ENCODE measurements at places on chromosomes 5 and 9.
A peak's percentile ranks its signal among the peaks of the same experiment; 100 is the strongest.

GRCh38 chr5:1282131-1282992, 12.5 kb downstream of the TERT start:
- DNase-seq, result no peak

GRCh38 chr5:110751902-110752762, 13.3 kb downstream of the SLC25A46 start:
- DNase-seq, result no peak

DNA sequence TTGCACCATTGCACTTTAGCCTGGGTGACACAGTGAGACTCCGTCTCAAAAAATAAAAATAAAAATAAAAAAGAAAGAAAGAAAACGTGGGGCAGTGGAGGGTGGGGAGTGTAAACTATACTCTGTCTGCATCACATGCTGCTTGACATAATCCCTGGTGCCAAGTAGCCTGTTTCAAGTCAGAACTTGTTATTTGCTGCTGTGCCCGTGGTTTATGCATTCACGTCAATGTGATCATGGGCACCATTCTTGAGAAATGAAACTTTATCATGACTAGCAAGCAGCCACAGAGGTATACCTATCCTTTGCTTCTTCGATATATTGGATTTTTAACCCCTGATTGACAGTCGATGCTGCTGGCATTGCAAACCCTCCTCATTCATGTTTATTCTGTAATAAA, 4.1 kb upstream of the SMU1 start:
- DNase-seq, result no peak

DNA sequence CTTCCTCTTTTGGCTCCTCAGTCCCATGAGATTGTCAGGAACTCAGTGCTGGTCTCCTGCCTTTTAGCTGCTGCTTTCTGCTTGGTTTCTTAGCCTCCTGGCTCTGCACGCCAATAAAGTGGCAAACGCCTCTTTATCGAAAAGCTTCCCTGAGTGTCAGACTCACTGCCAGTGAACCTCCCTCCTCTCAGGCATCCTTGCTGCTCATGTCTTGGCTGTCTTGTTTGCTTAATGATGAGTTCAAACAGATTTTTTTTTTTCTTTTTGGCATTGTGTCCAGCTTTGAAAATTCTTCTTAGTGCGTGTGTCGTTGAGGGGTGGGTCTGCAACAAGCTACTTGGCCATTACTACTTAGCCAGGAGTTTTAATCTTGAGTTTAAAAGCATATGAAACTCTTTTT, 14.9 kb downstream of the RASGRF2 start:
- DNase-seq, result no peak

DNA sequence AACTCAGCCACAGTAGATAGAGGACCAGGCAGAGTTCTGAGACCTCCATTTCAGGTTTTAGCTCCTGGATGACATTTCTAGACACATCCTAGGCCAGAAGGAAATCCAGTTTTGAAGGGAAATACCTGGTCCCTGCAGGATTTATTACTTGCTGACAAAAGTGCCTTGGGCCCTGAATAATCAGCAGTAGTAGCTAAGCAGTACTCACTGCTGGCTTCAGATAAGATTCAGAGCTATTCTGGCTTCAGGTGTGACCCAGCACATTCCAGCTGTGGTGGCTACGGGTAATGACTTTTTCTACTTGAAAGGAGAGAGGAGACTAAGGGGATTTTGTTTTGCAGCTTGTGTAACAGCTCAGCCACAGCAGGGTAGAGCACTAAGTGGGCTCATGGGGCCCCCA, 34.0 kb downstream of the NDUFAF2 start:
- no peak for DNase-seq

- peak; percentile 91 for DNase-seq
These were observed 334.6 kb upstream of the MPDZ start for GRCh38 chr9:13614060-13614459.

DNA sequence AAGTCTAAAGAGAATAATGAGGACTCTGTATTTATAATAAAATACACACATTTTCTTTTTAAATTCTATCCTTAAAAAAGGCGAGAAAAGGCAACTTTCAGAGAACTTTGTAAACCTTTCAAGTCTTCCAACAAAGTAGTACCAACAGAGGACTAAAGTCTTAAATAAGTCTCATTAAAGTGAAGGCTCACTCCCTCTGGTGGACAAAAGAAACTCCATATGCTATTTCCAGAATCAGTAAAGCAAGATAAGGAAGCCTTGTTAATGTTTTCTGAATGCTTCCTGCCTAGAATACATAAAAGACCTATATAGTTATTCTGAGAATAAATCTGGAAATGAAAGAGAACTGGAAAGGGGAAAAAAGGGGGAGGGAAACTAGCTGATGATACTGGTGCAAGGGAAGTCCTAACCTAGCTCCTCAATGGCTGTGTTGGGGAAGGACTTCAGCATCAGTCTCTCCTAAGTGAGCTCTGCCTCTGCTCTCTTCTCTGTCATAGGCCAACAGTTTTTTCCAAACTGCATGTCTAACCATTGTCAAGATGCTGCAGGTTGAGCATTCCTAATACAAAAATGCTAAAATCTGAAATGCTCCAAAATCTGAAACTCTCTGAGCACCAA, 7.2 kb downstream of the HMGCS1 start:
- DNase-seq, result peak; percentile 80

GRCh38 chr5:24693609-24694008, 48.8 kb upstream of the CDH10 start:
- no peak for DNase-seq

DNA sequence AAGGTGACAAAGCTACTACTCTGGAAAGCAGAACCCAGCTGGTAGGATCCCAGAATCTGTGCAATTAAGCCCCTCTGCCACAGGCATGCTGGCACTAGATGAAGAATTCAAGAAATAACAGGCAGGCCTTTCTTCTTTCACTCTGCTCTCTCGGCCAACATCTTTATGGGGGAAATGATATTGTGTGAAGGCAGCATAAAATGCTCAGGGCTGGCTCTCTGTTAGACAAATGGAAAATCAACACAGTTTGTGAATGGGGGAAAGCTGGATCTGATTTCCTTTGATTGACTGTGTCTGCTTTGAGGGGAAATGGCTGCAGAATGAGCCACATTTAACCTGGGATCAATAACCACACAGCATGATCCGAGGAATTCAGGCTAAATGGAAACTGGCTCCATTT, 29.1 kb upstream of the AKNA start:
- DNase-seq, result no peak

DNA sequence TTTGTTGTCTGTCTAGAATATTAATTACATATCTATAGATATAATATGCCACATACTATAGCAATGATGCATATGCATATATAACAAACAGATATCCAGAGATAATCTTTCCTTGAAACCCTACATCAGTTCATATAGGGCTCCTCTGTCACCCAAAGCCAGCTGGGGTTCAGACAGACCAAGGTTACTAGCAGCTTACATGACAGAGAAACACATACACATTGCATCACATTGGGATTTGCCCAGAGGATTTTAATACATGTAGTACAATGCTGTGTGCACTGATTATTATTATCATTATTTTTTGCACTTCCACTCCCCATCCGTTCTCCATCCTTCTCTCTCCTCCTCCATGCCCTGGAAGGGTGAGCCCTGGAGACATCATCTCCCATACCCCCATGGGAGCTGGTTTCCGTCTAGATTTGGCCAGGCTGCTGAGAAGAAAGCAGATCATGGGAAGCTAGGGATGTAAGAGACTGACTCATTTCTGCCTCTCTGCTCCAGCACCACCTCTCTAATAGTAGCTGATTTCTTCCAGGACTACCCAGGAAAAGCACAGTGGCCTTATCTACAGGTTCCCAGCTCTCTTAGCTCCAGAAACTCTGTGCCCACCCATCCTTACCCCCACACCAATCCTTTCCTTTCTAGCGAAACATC, 23.3 kb downstream of the FST start:
- peak; percentile 8 for DNase-seq

- no peak for DNase-seq
These were observed 79.0 kb upstream of the RAI14 start for GRCh38 chr5:34576891-34577666.

DNA sequence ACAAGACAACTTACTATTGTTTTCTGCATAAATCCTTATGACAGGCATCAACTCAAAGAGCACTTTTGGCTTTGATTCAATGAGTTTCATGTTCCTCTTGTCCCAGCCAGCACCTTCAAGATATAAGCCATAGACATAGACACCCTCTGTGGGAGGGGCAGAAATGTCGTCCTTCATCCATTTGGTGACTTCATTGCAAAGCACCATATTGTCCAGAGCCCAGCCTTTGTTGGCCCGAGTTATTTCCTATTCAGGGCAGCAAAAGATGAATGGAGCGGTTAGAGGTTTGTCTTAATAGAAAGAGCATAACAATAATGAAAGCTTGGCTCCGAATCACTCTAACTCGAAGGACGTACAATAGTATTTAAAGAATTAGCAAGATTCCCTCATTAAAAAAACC, 243.9 kb downstream of the DNAH5 start:
- DNase-seq, result no peak

- no peak for DNase-seq
These were observed 503.9 kb downstream of the RASEF start for GRCh38 chr9:82558855-82559630.

DNA sequence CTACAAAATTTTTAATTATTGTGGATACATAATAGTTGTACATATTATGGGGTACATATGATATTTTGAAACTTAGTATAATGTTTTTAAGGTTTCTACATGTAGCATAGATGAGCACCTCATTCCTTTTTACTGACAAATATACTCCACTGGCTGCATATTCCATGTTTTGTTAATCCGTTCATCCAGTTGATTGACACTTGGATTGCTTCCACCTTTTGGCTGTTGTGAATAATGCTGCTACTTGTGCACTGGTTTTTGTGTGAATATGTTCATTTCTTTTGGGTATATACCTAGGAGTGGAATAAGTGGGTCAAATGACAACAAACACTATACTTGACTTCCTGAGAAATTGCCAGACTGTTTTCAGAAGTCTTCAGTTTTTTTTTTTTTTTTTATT, 2.8 kb upstream of the ENTREP1 start:
- DNase-seq, result no peak

DNA sequence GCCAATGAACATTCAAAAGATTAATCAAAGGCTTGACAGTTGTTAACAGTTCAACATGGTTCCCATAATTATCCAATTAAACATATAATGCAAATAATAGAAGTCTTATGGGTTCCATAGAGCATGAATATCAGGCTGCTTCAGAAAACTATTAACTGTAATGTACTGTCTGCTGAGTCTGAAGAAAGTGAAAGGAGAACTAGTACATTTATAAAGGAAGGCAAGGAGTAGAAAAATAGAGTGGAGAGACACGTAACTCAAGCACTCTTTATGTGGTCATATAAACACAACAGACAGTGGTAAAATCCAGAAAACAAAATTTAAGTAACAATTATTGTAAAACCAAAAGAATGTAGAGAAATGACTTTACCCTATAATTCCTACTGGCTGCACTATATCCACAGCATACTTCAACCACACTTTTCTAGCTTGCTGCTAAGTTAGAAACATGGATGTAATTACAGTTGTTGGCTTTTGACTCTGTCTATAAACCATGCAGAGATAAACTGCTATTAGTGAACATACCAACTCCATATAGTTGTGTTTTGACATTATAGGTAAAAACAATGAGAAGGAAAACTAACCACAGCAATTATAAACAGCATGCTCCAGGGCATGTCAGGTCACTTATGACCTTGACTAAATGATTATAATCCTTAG, 32.7 kb downstream of the NFIB start:
- DNase-seq, result no peak

DNA sequence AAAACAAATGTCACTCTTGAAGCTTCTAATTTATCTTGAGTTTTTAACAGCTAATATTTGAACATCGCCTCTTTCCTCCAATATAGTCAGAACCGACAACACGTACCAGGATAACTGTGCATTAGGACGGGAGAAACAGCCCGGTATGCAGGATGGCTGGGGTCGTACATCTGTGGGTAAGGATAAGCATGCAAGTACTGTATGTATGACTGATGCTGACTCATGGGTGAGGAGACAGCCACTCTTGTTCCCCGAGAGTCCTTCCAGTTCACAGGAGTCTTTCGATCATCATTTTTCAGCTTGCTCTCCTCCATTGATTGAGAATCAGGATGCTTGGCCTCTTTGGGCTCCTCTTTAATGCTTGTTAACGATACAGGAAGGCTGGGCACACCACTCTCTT, 102.3 kb downstream of the ZNF608 start:
- no peak for DNase-seq

DNA sequence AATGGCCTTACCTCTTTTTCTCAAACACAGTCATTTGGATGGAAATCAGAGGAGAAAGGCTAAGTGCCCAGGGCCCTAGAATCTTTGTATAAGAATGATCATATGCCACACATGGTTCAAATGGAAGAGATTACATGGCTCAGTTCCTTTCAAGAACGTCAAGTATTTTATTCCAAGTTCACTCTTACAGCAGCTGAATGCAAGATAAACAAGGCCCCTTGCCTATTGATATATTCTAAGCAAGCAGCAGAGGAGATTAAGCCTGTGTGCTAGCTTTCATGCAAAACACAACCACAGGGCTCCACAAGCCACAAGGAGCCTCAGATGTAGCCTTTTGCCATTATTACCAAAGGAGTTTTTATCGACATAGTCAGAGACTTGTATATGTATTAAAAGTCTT, 55.3 kb upstream of the SLCO6A1 start:
- DNase-seq, result peak; percentile 27

DNA sequence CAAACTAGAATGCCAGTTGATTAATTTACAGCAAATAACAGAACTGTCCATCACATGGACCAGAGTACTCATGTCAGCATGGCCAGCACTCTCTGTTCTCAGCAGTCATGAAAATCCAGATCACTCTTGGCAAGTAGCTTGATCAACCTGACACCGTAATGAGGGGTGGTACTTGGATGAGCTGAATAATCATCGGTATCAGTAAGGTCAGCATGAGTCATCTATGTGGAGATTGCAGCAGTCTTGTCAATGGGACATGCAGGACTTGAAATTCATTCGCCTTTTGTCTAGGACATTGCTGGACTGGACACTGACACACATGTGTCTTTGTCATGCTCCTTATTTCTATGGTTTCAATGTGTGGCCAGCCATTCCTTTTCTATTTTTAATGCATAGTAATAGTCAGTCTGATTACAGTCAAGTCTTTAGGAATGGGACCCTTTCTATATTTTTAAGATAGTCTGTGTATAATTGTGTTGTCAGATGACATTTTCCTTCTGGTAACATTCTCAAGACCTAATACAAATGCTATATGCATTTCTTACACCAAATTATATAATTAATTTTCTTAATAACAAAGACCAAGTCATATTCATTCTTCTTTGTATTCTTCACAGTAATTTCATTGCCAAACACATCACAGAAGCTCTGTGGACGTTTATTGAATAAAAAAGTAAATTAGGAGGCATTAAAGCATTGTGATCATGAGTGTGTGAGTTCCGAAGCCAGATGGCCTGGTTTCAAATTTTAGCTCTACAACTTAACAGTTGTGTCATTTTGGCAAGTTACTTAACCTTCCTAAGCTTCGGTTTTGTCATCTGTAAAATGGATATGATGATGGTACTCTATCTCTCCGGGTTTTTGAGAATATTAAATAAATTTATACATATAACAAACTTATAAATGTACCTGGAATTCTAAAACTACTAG, 57.4 kb downstream of the ADAMTSL1 start:
- DNase-seq, result no peak

- no peak for DNase-seq
These were observed 154.0 kb upstream of the ADAMTSL1 start for GRCh38 chr9:18319918-18320445.

- no peak for DNase-seq
These were observed 200.1 kb downstream of the NSG2 start for GRCh38 chr5:174245516-174246075.

GRCh38 chr9:121660367-121660766, 8.9 kb downstream of the DAB2IP start:
- no peak for DNase-seq

All from A673 (cell line).